ENCODE measurements at places on chromosomes 4 and X.

- no peak for DNase-seq
These were observed 12.4 kb upstream of the PITX2 start for GRCh38 chr4:110635163-110635865.

DNA sequence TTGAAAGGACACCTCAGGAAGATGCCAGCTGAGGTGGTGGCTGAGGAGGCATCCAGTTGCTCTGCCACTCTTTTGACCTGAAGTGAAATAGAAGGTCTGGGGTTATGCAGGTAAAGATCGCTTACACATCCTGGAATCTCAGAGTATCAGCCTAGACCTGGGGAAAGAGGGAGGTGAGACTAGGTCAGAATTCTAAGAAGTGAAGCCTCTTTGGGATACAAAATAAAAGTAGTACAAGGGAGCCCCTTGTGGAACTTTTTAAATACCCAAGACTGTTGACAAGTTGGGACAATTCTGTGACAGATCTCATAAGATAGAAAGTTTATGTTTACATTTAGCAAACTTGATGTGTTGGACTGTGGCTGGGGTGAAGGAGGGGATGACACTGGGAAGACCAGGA lies 263.1 kb downstream of the SPRY1 start:
- no peak for DNase-seq

DNA sequence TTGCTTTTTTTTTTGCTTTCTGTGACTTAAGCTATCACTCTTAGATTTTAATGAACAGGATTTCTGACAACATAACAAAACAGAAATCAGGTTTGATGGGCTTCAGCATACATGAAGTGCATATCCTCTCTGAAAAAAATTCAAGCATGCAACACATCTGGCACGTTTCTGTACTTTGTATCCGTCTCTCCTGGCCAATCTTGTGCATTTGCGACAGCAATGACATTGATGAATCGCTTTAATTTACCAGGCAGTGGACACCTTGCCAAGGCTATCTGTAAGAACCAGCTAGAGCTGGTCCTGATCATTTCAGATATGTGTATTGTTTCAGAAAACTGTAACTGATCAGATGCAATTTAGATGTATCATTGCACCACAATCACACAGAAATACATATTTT lies 93.3 kb downstream of the CCSER1 start:
- DNase-seq = no peak

GRCh38 chr4:126947536-126947935 lies 685.2 kb upstream of the INTU start:
- DNase-seq = no peak
